ENCODE measurements at places on chromosomes 16 and 17.
A peak's percentile ranks its signal among the peaks of the same experiment; 100 is the strongest.

- DNase-seq, result no peak
These were observed 5.1 kb downstream of the PLCG2 start for GRCh38 chr16:81784072-81784795.

- DNase-seq, result no peak
These were observed 11.5 kb downstream of the UBE2G1 start for GRCh38 chr17:4354862-4355514.

DNA sequence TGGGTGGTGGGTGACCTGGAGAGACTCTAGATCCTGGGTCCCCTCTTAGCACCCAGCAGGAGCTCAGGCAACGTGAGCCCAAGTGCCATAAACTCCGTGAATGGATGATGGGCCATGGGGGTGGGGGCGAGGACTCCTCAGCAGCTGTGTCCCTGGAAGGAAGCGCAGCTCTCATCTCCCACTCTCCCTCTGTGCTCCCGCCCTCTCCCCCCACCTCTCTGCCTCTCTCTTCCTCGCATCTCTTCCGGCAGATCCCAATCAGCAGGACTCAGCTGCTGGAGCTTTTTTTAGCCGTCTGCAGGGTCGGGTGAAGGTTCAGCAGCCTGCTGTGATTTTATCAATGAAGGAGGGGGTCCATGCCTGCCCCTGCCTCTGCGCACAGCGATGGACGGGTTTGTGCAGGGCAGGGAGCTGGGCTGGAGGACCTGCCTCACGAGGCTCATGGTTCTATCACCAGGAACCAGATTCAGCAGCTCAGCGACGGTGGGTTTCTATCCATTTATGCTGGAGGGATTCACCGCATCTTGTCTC lies 8.3 kb downstream of the CCR7 start:
- DNase-seq, result peak; percentile 88

DNA sequence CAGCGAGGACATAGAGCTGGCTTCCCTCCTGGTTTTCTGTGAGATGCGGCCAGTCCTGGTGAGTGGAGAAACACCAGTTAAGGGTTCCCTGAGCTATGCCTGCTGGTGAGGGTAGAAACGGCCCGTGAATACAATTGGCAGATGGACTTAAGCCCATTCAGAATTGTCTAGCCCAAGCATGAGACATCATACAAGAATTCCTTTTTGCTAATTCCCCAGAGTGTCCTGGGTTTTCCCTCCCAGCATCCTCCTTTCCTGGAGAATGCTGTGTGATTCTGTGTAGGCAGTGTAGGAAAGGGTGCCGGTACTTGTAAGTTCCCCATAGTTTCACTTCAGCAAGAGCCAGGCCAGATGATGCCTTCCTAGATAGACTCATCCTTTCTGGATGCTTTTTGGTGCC lies 65.1 kb downstream of the SDR42E1 start:
- DNase-seq, result no peak

DNA sequence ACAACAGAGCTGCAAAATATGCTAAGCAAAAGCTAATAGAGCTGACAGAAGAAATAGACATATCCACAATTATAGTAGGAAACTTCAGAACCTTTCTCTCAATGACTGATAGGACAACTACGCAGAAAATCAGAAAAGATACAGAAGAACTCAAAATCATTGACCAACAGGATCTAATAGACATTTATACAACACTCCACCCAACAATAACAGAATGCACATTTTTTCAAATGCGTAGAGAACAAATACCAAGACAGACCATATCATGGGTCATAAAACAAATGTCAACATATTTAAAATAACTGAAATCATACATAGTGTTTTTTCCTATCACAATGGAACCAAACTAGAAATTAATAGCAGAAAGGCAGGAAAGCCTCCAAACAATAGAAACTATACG lies 237.4 kb downstream of the C16orf78 start:
- DNase-seq, result no peak

All from vagina (tissue), 2 donors.